ENCODE measurements at places on chromosomes 5 and 9. TPM values are rescaled to one million over a fixed set of nuclear protein-coding genes. Genes with fewer than 3 reads are reported as not detected.

Gene NFIB
- 12.7 TPM for polyA plus RNA-seq

Gene DNM1
- polyA plus RNA-seq = 1.2 TPM

Gene SOHLH1
- polyA plus RNA-seq = not detected

Gene NEURL1B
- polyA plus RNA-seq = 6.0 TPM

Gene FNBP1
- polyA plus RNA-seq = 16.0 TPM

Gene PBX3
- polyA plus RNA-seq = 8.6 TPM

Gene GNA14
- 9.8 TPM for polyA plus RNA-seq

Gene PCDHB4
- 0.73 TPM for polyA plus RNA-seq

Gene ANKRD34B
- 0.13 TPM for polyA plus RNA-seq

Gene MOB3B
- 4.2 TPM for polyA plus RNA-seq

Gene TSSK1B
- 0.06 TPM for polyA plus RNA-seq

Gene ZBED3
- 4.7 TPM for polyA plus RNA-seq

Gene RNF180
- polyA plus RNA-seq = 2.2 TPM

Gene KCNV2
- polyA plus RNA-seq = not detected

Gene IL9
- not detected for polyA plus RNA-seq

Gene HMGCS1
- polyA plus RNA-seq = 135 TPM

Gene PPP1R26
- polyA plus RNA-seq = 9.3 TPM

All from lung (tissue), 17 donors.